Cortex of kidney (tissue), 1 donor: ENCODE measurements at places on chromosomes 5 and 9.

- no peak for DNase-seq
These were observed 8.3 kb upstream of the CMBL start for GRCh38 chr5:10315824-10316509.

DNA sequence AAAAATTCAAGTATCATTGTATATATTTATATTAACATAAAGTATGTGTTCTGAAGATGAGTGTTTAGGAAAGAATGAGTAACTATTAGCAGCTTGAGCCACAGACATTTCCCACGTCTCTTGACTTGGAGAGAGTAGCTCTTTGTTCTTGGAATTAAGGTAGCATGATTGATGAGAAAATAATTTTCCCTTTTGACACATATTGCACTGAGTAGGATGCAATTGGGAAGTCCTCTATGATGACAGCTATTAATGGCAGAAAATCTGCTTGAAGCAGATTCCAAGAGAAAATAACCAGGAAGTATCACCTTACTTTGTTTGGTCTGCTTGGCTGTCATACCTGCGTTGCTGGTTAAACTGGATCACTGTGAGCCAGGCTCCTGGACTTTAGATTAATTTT lies 204.8 kb downstream of the TLE4 start:
- no peak for DNase-seq

DNA sequence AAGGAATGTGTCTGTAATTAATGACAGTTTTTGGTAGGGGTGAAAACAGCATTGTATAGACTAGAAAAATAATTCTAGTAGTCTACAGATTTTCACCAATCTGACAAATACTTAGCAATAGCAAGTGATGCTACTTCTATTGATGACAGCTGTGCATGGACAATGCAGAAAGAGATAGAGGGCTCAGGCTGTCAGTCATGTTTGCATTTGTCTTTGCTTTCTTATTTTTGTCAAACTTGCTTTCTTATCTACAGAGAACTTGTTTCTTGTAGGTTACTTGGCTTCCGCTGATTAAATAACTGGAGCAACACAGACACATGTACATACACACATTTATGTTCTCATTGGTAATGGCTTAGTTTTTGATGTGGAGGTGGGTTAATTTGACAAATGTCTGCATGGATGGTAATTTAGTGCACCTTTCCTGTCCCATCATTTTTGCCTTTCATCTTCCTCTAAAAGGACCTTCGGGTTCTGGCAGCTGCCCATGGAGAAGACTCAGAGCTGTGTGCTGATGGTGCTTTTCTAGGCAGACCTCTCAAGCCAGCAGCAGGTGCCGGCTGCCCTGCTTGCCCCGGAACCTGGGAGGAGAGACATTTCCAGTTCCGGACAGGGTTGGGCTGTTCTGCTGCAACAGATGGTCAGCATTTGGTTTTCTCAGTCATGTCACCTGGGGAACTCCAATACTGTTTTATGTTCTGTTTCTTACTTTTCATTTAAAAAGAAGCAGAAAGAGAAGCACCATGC lies 28.8 kb downstream of the CAMK4 start:
- no peak for DNase-seq

DNA sequence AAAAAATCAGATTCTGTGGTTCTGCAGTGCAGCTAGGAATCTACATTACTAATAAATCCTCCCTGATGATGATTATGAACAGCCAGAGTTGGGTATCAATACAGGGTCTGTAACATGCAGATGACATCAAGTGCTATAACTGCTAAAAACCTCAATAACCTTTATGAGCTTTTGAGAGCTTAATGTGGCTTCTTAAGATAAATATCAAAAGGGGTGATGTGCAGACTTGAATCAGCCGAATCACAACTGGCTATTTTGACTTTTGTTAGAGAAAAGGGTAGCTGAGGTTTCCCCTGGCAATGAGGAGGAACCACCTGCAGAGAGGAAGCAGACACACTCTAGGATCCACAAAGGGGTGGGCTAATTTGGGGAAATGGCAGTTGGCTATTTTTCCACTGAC lies 30.2 kb downstream of the CAPSL start:
- DNase-seq = no peak

- no peak for DNase-seq
These were observed 289.4 kb upstream of the DAB2 start for GRCh38 chr5:39714036-39714698.

DNA sequence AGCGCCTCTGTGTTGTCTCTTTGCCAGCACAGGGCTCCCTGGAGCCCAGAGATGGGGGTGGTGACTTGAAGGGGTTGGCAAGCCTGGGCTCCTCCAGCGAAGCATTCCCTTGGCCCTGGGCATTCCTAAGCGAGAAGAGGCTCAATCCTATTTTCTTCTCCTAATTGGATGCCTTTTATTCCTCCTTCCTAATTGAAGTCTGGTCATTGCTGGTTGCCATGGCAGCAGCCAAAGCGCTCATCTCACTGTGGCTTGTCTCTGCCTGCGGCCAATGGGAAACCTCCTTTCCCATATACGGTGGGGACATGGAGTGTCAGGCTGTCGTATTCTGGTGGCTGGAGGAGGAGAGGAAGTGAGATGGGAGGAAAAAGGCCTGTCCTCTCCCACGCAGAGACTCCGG lies 52.3 kb upstream of the RARS1 start:
- no peak for DNase-seq

GRCh38 chr5:125412561-125413495 lies 666.4 kb upstream of the ZNF608 start:
- DNase-seq = no peak

GRCh38 chr5:161420521-161420920 lies 126.0 kb downstream of the GABRB2 start:
- no peak for DNase-seq

GRCh38 chr5:30572279-30572678 lies 621.2 kb upstream of the CDH6 start:
- no peak for DNase-seq

- DNase-seq = no peak
These were observed 30.9 kb downstream of the PDE6A start for GRCh38 chr5:149913436-149914419.

GRCh38 chr9:136978073-136978864 lies 965 bp downstream of the PTGDS start:
- DNase-seq = no peak

DNA sequence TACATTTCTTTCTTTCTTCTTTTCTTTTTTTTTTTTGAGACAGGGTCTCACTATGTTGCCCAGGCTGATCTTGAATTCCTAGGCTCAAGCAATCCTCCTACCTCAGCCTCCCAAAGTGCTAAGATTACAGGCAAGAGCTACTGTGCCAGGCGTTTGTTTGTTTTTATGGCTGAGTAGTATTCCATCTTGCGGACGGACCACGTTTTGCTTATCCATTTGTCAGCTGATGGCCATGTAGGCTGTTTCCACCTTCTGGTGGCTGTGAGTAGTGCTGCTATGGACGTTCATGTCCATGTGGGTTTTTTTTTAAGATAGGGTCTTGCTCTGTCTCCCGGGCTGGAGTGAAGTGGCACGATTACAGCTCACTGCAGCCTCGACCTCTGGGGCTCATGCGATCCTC lies 2.5 kb downstream of the DOK3 start:
- DNase-seq = no peak

- no peak for DNase-seq
These were observed 29.3 kb upstream of the NR3C1 start for GRCh38 chr5:143432658-143433239.

GRCh38 chr5:168592014-168592368 lies 12.8 kb upstream of the PANK3 start:
- DNase-seq = no peak

DNA sequence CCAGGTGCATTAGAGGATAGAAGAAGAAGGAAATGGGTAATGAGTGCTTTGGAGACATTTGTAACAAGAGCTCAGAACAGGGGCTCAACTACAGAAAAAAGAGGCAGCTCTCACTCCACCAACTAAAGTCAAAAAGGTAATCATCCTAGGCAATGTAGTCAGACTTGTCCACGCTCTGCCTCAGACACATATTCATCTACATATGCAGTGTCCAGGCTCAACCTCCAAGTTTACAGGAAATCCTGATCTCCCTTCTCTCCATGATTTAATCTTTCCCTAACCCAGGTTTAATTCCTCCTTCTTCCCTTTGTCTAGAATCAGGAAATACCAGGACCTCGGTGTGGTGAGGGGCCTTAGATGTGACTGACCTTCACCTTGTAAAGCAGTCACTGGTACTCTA lies 65.7 kb upstream of the SELENOP start:
- DNase-seq = no peak

DNA sequence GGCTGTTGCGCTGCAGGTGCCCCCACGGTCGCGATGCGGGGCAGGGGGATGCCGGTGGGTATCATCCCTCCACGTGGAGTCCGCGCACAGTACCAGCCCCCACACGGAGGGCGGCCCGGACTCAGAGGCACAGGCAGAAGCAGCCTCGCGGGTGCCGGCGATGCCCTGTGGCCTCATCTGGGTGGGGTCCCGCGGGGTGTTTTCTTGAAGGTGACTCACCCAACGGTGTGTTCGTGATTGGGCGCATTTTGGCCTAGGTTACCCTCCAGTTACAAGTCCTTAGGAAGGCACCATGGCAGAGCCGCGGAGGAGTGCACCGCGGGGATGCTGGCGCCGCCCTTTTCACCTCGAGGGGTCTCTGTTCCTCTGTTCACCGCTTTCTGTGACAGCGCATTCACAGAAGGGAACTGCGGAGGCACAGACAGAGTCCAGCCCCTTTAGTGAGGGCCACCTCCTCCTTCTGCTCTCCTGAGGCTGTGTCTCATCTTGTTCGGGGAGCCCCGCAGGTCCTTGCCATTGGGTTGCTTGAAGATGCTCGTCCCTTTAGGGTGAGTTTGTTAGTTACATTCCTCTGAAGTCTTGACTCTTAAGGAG lies 21.6 kb upstream of the EXOC3 start:
- DNase-seq = no peak

DNA sequence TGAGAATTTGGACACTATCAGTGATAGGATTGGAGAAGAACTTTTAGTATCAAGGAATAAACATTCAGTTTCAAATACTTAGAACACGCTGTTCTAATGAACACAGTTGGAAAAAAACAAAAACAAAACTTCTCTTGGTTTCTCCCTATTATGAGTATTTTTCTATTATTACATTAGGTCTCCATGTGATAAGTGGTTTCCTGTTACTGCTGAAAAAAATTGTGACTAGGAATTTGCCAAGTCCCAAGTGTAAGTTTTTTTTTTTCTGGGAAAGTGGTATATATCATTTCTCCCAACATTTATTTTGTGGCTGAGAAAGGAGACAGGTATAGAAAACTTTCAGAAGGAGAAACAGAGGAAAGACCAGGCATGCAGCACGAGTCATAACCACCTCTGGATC lies 41.1 kb downstream of the PCSK1 start:
- DNase-seq = no peak

GRCh38 chr9:38263532-38263931 lies 129.0 kb upstream of the ALDH1B1 start:
- DNase-seq = no peak

DNA sequence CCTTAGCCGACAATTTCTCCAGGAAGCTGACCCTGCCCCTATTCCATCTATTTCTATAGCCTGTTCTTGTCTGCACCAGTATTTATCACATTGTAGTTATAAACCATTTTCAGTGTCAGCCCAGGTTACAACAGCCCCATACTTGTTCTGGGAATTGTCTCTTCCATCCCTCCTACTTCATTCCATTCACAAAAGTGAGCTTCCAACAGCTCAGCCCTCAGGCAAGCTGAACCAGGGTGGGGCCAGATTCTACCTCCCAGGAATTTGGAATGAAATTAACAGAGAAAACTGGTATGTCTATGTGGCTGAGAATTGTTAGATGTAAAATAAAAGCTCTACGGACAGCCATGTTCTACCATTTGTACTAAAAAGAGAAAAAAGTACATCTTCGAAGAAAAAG lies 36.1 kb downstream of the STRBP start:
- DNase-seq = no peak

DNA sequence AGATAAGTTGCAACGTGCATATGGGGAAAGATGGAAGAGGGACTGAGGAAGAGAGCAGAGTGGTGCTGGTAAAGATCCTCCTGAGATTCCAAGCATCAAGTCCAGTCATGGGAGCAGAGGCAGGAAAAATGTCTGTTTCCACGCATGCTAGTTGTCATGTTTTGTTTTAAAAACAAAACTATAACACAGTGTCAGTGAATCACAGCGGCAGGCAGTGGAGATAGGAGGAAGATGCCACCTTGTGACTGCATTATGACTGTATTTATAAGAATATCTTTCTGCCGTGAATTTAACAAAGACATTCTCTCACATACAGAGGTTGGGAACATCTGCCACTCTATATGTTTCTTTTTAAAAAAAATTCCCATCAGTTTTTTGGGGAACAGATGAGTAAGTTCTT lies 3.7 kb upstream of the SVEP1 start:
- no peak for DNase-seq

DNA sequence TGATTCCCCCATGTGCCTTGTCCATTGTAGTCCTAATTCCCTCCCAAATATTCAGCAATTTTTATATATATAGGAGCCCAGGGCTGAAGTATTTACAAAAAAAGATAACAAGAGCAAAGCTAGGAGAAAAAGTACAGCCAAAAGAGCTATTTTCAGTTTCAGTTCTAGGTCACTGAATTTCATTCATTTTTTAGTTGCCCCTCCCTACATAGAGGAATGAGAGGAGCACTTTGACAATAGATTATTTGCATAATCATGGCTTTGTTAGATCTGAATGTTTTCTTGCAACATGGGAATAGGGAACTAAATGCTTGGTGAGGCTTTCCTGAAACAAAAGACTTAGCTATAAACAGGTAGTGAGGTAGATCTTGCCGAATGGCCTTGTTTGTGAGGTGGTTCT lies 15.3 kb upstream of the F2RL2 start:
- no peak for DNase-seq

GRCh38 chr5:135593886-135594285 lies 15.1 kb upstream of the CXCL14 start:
- no peak for DNase-seq

DNA sequence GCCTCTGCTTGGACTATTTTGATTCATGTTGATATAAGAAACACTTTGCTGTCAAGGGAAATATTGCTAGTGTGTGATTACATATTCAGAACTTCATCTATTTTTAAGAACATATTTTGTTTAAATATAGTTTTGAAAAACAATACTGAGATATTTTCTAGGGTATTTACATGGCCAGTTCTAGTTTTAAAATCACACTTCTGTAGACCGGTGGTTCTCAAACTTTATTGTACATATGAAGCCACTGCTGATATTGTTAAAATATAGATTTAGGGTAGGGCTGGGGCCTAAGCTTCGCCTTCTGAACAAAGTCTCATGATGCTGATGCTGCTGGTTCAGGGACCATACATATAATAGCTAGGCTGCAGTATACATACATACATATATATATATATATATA lies 1000.0 kb downstream of the PTPRD start:
- no peak for DNase-seq

- no peak for DNase-seq
These were observed 126.2 kb downstream of the PTTG1 start for GRCh38 chr5:160547872-160548271.

- DNase-seq = no peak
These were observed 348.0 kb downstream of the NPR3 start for GRCh38 chr5:33059081-33059480.
